ENCODE measurements at places on chromosomes 2 and 18.

DNA sequence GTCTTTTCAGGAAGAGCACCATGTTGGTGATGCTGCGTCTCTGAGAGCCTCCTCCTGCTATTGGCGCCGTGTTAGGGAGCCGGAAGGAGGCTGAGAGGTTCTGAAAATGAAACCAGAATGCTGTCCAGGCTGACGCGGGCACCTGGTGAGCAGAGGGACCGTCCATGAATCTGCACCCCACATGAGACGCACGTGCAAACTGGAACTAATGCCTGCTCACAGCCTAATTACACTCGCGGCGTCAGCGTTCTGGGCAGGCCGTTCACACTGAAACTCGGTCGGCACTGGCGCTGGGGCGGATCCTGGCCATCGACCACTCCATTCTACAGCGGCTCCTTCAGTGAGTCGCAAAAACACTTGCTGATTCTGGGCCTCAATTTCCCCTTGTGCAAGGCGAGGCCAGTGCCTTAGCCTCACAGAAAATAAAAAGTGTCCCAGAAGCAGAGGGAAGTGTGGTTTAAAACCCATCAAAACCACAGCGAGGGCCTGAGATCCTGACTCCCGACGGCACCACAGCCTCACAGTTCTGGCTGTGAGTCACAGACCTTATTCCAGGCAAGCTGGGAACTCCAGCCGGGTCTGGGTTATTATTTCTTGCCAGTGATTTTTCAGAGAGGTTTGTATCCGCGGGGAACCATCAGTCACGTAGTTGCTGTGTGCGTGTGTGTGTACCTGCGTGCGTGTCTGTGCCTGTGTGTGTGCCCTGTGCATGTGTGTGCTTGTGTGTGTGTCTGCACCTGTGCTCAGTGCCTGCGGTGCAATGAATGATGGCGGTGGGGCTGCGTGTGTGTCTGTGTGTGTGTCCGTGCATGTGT lies 49.1 kb upstream of the CTDP1 start:
- DNase-seq: no peak

DNA sequence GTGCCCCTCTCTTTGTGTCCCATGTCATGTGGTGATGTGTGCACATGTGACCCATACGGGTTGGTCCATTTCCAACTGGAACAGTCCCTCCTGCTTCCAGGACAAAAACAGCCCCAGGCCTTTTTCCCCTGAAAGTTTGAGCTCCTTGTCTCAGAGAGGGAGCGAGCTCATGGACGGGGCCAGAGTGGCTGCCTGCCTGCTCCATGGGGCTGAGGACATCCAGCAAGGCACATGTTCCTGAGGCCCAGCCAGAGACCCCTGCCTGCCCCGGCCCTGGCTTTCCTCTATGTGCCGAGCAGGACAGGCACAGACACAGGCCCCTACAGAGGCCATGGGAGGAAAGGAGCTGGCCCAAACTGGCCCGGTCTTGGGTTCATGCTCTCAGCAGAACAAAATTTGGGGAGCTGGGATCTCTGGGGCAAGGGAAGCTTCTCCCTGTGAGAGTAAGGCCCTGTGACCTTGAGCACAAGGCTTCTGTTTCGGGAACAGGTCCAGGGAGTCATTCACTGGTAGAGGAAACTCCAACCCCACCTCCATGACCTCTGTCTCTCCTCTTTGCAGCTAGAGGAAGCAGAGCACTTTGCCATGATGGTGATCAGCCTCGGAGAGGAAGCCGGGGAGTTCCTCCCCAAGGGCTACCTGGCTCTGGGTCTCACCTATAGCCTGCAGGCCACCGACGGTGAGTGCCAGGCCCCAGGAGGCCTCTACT lies 105.8 kb upstream of the MCFD2 start:
- DNase-seq: no peak

GRCh38 chr2:22694856-22695255 lies 690.1 kb upstream of the KLHL29 start:
- DNase-seq: no peak

GRCh38 chr2:60302377-60303126 lies 250.9 kb downstream of the BCL11A start:
- DNase-seq: no peak

DNA sequence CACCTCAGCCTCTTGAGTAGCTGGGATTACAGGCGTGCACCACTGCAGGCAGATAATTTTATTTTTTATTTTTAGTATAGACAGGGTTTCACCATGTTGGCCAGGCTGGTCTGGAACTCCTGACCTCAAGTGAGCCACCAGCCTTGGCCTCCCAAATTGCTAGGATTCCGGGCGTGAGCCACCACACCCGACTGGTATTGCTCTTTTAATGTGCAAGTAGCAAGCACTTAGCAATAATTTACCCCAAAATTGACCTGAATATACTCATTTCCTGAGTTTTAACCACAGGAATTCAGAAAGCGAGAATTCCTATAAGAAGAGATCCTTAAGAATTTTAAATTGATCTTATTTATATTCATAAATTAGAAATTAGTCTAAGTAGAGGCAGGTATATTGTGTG lies 169.1 kb downstream of the CDH2 start:
- DNase-seq: no peak

- peak; percentile 41 for DNase-seq
Observed at GRCh38 chr2:240435457-240435947, at the start of gene GPC1. Gene GPC1, plus strand, starts transcription at chr2:240435663. Its CDS starts 256 bp downstream, at chr2:240435919.

- no peak for DNase-seq
Observed at GRCh38 chr2:234649951-234650350, 153.1 kb upstream of the ARL4C start.

DNA sequence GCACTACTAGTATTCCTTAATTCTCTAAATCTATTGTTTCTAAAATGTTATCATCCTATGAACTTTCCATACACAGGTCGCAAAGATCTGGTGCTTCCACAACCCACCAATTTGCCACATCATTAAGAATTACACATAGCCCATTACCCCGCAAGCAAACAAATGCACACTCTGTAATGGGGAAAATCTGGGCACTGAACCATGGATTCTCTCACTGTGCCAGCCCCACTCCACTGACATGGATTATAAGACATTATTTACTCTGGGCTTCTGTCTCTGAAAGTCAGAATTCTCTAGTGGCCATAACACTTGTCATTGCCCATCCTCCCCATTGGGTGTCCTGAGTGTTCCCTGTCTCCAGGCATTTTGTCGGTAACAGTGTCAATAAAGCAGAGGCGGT lies 537.1 kb downstream of the EPHA4 start:
- no peak for DNase-seq

- DNase-seq: no peak
Observed at GRCh38 chr18:47873625-47874024, 56.8 kb downstream of the SMAD2 start.

- DNase-seq: no peak
Observed at GRCh38 chr2:99854236-99854852, 288.0 kb downstream of the AFF3 start.
